ENCODE measurements at places on chromosomes 1 and 21. TPM values are rescaled to one million over a fixed set of nuclear protein-coding genes. Genes with fewer than 3 reads are reported as not detected.

OLIG1 gene
- not detected for total RNA-seq

FCRLB gene
- total RNA-seq, result 0.68 TPM

TMPRSS15 gene
- not detected for total RNA-seq

ETV3 gene
- total RNA-seq, result 31.7 TPM

DNA sequence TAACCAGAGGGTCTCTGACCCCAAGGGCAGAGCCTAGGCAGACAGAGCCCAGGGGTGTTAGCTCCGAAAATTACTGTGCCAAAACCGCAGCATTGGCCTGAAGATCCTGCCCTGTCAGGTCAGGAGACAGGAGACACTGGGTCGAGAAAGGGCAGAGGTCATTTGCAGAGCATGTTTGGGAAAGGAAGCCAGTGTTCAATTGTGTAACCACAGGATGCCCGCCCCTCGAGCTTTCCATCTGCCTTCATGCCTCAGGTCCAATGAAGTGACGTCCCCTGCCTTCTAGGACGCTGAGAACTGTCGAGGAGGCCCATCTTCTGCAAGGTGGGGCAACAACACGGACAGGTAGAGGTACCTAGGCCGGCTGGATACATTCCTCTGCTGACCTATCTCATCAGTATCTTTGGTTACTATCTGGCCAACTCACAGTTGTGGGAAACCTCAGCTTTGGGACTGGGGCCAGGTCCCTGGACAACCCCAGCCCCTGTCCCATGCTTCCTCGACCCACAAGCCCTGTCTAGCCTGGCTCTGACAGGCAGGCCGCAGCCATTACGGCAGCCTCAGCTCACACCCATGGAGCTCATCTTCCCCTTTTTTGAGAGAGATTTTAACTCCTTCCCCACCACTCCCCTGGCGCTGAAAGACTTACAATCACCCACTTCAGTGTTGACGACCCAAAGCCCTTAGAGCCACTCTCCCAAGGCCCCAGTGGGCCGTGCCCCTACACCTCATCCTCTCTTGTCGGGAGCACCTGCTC, 1.3 kb downstream of the ARL8A start:
- no peak for DNase-seq

DNA sequence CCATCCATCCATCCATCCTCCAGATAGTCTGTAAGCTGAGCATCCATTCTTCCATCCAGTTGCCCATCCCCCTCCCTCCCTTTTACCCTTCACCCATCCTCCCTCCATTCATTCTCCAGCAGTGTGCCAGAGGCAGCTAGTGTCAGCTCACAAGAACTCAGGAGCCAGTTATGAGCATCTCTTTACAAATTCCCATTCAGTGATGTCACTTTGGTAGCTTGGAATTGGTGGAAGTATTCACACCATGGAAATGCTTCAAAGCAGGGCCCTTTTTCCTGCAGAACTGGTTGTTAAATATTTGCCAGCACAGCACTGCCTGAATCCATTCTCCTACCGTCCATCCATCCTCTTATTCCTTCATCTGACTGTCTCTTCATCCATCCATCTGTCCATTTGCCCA, 72.5 kb downstream of the ARHGEF10L start:
- no peak for DNase-seq

GRCh38 chr21:38830671-38831525, 25.2 kb downstream of the ETS2 start:
- DNase-seq, result no peak

DNA sequence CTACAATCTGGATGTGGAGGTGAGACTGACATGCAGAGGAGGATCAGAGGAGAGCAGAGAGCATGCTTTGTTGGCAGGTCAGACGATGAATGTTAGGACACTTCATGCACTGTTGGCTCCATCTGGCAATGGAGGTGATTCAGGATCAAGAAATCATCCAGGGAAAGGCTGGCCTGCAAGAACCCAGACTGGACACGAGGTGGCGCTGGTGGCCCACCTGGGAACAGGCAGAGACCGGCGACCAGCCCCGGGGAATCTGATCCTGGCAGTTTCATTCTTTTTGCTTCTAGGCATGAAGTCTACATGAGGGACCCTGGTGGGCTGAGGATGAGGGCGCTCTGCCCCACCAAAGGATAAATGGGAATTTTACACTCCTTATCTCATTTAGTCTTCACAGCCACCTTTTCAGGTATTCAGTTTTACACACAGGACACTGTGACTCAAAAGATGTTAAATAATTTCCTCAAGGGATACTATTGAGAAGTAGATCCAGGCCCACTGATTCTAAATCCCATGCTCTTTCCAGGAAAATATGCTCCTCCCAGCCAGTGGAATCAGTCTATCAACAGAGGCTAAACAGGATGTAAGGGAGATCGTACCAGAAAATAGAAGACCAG, 26.2 kb upstream of the SCMH1 start:
- peak; percentile 13 for DNase-seq

Data from thoracic aorta (tissue), 2 donors.